HCEC 1CT (cell line): ENCODE measurements at places on chromosomes 6 and 20.

- no peak for DNase-seq
Measured at GRCh38 chr6:131383421-131384411, 189.3 kb upstream of the ARG1 start.

GRCh38 chr6:137291441-137291840 is 72.3 kb upstream of the IFNGR1 start:
- no peak for DNase-seq

DNA sequence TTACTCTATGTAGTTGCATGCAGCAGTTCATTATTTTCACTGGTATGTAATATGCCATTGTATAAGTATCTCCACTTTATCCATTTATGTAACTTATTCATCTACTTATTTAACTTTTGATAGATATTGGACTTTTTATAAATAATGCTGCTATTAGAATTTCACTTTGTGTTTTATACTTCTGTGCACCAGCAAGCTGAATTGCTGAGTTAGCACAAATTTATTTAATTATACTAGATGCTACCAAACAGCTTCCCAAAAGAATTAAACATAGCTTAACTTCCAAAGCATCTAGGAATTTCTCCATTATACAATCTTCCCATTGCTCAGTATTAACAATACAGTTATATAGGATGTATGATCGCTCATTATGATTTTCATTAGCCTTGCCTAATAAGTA is 308.0 kb upstream of the FKBP1C start:
- no peak for DNase-seq

GRCh38 chr6:130412556-130413290 is 46.9 kb downstream of the TMEM200A start:
- DNase-seq, result peak; percentile 71

GRCh38 chr6:1131285-1132079 is 180.4 kb upstream of the FOXQ1 start:
- peak; percentile 80 for DNase-seq

GRCh38 chr6:161064915-161065314 is 73.3 kb downstream of the MAP3K4 start:
- DNase-seq, result no peak

GRCh38 chr20:10167040-10167439 is 51.6 kb upstream of the SNAP25 start:
- DNase-seq, result no peak

DNA sequence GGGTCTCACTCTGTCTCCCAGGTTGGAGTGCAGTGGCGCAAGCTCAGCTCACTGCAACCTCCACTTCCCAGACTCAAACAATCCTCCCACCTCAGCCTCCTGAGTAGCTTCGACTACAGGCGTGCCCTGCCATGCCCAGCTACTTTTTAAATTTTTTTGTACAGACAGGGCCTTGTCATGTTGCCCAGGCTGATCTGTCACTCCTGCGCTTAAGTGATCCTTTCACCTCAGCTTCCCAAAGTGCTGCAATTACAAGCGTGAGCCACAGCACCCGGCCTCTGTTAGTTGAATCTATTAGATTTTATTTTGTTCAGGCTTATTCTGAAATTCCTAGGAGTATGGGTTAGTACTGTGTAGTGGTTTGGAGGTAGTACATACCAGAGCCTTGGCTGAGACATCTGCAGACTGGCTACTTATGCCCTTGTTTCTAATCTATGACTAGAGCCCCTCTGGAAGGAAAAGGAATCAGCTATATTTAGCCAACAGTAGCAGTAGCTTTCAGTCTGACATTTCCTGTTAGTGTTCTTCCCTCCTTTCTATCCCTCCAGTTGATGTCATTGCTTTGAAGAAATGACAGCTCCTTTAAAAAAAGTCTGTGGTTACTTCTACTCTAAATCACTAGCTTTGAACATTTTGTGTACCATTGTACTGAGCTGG is 74.4 kb downstream of the ITCH start:
- no peak for DNase-seq

GRCh38 chr6:10101551-10102252 is 313.2 kb downstream of the TFAP2A start:
- DNase-seq, result no peak

DNA sequence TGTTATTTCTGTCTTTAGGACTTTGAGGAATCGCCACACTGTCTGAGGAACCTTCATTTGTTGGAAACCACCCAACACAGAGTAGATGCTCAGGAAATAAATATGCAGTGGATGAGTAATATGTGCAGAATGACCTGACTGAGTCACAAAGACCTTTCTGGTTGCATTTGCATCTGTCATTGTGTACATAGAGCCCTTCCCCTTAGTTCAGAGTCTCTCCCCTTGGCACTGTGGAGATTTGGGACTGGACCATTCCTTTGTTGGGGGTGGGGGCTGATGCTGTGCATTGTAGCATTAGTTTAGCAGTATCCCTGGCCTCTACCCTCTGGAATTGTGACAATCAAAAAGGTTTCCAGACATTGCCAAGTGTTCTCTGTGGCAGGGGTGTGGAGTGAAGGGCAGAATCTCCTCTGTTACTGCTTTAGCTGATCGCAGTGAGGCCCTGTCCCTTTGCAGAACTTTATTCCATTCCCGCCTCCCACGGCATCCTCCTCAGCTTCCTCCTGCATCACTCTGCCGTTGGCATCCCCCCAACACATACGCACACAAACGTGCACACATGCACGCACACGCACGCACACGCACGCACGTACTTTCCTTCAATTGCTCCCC is 64.5 kb downstream of the EYA2 start:
- peak; percentile 93 for DNase-seq

DNA sequence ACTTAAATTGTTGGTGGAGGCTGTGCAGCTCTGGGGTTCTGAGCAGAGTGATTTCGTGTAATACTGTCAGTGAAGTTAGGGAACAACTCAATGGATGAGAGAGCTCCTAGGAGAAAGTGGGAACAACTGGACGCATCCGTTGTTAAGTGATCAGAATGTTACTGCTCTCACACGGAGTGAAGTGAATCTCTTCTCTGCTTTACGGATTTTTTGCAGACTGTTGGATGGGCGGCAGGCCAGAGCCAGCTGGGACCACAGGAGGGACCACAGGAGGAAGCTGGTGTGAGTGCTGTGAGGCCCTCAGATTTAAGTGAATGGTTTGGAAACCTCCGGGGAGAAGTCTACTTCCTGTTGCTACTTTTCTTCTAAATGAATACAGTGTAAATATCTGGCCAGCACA is 23.7 kb upstream of the PPP1R14C start:
- no peak for DNase-seq

GRCh38 chr20:53574259-53574789 is 19.3 kb downstream of the ZNF217 start:
- DNase-seq, result no peak

DNA sequence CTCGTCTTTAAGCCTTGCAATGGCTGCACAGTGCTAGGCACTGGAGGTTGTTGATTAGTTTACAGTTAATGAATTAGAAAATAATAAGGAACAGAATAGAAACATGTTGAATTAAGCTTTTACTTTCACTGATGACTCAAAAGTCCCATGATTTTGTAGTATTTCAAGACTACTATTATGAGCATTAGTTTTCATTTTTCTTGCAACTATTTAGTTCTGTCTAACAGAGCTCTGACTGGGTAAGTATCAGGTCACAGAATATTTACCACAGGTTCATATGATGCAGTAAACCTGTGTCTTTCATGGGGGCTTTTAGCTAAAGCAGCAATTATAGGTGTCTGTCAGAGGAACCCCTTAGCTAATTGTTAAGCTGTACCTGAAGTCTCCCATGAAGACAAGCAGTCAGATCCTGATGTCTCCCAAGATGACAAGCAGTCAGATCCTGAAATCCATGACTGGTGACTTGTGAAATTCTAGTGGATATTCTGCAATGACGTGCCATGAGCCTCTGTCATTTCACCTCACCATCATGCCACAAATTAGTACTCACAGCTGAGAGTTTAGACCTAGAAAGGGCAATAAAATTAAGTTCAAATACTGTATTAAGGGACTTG is 8.2 kb upstream of the GPR31 start:
- no peak for DNase-seq

- no peak for DNase-seq
Measured at GRCh38 chr6:136945711-136946121, 23.6 kb downstream of the SLC35D3 start.
